ENCODE measurements at places on chromosomes 3 and 15.

DNA sequence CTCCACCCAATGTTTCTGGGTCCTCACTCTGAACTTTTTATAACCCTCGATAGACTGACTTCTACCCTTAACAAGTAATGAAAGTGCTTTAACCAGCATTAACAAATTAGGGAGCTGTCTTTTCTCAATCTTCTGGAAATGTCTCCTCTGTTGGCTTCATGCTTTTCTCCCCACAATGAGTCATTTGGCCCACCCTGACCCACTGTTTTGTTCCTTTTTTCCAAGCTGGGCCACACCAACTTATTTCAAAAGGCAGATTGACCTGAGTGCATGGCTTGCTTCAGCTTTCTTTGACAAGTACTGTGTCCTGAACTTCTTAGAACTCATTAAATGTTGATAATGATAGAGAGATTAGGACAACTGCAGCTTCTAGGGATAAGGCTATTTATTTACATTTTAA, 199.6 kb upstream of the SEMA6D start:
- DNase-seq = no peak

- no peak for DNase-seq
Observed at GRCh38 chr3:71563827-71564226, 19.7 kb downstream of the FOXP1 start.

GRCh38 chr3:29949940-29950616, 656.3 kb upstream of the TGFBR2 start:
- no peak for DNase-seq

- no peak for DNase-seq
Observed at GRCh38 chr3:197880491-197881269, 69.3 kb upstream of the RPL35A start.

GRCh38 chr3:171311784-171312183, 148.4 kb downstream of the TNIK start:
- no peak for DNase-seq

GRCh38 chr3:17741621-17742101, 770 bp downstream of the TBC1D5 start:
- no peak for DNase-seq

DNA sequence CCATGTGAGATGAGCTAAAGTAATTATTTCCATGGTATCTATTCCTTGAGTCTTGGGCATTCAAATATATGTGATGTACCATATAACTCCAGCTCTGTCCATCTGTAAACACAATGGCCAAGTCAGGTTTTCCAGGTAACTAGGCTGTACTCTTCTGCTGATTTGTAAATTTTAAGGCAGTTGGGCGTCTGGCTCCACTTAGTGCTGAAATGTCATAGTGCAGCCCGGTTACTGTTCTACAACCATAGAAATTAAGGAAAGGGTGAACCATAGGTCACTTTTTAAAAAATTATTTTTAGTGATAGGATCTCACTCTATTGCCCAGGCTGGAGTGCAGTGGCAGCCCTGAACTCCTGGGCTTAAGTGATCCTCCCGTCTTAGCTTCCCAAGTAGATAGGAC, 44.7 kb upstream of the GOLM2 start:
- DNase-seq = no peak

DNA sequence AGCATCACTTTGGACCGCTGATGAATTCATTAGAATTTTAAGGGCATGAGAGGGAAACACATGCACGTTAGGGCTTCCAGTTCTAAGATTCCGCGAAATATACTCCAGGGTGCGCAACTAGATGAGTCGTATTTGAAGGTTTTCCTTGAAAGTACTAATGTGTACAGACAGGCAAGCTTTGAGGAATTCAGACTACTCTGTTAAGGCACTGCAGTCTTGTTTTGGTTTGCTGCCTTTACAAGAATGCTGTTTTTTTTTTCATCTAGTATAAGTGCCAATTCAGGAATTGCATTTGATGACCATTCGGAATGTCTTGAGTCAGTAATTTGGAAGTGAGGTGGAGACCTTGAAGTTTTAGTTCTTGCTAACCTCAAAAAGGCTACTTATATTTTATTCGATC, 19.1 kb downstream of the TRNT1 start:
- no peak for DNase-seq

DNA sequence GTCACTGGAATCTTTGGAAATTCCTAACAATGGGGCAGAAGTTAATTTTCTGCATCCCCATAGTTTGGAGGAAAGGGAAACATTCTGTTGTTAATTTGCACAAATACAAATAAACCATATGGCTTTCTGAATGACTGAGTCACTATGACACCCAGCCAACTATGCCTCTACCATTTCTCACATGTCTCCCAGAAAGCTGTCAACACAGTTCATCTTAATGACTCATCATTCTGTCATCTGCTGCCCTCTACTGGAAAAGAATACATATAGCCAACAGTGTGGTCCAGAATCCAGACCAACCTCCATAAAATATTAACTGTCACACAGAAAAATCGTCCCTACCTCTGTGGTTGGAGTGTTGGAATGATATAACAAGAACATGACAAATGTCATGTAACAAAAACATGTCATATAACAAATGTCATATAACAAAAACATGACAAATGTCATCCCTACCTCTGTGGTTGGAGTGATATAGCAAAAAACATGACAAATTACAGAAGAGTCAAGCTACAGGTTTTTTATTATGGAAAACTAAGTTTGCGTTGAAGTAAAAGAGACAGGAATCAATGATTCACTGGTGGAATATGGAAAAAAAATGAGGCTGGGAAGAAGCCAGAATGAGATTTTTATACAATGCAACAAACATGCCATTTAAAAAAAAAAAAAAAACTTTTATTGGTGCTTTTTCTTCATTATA, 47.7 kb upstream of the GYG1 start:
- peak; percentile 71 for DNase-seq

DNA sequence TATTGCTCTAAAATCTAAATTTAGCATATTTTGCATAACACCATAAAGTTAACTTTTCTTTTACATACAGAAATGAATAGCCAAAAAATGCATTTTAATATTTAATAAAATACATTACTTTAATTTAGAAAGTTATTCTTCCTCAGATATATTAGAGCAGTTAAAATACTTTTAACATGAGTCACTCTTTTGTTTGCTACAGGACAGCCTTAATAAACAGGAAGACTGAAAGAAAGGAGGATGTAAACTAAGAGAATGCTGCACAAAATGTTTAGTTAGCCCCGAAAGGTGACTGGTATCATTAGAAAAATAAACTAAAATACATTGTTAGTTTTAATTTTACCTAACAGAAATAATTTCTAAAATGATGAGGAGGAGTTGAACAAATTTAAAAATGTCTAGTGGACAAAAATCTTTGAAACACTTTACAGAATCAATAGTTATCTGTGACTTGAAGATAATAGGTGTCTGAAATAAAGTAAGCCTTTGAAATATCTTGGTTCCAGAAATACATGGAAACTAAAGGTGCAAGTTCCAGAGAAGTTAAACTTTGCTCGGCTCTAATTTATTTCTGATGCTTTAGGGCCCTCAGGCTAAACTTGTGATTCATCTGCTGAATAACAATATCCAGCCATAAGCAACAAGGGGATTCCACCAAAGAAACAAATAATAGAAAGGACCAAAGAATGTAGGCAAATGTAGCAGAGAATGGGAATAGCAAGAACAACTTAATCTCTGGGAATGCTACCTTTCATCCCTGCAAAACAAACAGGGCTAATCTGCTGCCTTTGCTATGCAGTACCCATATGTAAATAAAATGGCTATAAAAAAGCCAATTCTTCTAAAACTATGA, 138.3 kb upstream of the UBP1 start:
- no peak for DNase-seq

DNA sequence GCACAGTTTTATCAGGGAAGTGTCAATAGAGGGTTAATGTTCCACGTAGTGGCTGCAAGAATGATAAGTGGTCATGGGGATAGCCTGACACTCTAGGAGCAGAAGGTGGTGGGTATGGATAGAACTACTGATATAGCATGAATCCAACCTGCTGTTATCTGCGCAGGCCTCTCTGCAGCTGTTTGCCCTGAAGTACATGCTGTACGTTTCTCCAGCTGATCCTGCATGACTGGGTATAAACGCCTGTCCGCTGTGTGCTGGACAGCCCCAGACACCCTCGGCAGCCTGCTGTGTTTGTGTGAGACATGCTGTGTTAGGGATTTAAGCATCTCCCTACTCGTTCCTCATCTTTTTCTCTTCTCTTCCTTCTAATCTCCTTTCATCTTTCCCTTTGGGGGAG, 87.1 kb downstream of the LPP start:
- DNase-seq = no peak

- DNase-seq = no peak
Observed at GRCh38 chr15:63776443-63776842, 57.3 kb downstream of the HERC1 start.

GRCh38 chr3:196274585-196274984, 12.9 kb downstream of the PCYT1A start:
- no peak for DNase-seq

GRCh38 chr3:112132975-112133448, at the start of gene GCSAM:
GCSAM (minus strand) TSS chr3:112133248; CDS start chr3:112133120, 128 bp downstream.
- no peak for DNase-seq

DNA sequence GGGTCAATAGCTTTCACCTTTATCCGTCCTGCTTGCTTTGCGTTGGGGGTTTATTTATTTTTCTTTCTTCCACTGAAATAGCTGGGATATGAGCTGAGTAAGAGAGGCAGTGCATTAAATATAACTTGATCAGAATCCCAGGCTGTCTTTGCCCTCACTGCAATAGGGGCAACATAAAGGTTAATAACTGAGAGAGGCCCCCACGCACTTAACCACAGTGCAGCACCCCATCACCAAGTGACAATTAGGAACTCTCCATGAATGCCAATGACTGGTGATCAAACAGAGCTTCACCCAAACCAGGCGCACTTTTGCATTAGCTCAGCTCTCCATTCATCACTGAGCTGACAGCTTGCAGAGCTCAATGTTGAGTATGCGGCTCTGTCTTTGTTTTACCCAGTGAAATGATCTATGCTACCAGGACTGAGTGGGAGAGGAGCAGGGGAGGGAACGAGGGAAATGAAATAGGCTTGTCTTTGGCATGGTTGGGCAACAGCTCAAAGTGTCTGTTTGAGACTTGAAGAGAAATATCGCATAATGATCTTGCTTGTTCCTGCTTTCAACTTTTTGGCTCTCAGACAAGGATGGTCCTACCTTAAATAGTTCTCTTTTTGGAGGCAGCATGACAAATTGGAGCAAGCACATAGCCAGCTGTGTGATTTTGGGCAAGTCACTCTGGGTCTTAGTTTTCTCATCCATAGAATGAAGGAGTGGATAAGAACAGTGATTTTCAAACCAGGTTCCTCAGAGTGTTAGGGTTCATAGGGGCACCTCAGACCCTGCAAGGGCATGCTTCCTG, 14.5 kb upstream of the GLCE start:
- no peak for DNase-seq

GRCh38 chr3:36988356-36988755, 4.6 kb downstream of the EPM2AIP1 start:
- DNase-seq = no peak

DNA sequence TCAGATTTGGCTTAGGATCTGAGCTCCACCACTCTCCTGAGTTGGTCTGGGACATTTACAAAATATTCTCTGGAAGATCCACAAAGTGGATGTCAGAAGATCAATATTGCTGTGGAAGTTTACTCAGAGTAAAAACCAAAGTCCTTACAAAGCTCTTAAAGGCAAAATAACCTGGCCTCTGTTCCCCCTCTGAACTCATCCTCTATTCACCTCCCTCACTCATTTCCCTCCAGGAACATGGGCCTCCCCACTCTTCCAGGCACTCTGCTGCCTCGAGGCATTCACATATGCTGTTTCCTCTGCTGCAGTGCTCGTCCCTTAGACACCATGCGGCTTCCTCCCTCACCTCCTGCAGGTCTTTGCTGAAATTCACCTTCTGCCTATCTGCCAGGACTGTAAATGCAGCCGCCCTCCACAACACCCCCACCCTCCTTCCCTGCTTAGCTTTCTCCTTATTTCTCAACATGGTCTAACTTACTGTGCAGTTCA, 19.1 kb upstream of the CCDC174 start:
- no peak for DNase-seq

DNA sequence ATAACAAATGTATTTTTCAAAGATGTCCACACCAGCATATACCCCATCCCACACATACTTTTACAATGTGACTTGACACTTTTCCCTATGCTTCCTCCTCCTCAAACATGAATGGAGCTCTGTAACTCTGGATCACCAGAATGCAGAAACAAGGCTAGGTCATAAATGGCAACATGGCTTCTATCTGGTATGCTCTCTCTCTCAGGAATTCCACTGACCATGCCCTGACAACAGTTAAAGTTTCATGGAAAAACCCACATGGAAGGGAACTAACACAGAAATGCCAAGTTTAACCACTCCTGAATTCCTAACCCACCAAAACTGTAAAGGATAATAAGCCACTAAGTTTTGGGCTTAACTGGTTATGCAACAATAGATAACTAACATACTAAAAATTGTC, 19.9 kb downstream of the MYO9A start:
- DNase-seq = no peak

DNA sequence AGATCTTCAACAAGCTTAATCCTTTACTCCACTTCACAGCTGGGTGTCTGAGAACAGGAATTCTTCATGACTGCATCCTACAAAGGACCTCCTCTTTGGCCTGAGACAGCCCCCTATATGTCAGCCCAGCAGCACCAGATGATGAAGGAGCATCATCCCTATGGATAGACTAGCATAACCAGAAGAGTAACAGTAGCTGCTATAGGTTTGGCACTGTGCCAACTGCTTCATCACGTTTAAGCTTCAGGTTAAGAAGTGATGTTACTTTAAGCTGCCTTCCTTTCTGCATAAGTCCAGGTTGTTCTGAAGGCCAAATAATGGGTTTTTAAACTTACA, 50.6 kb downstream of the CMSS1 start:
- peak; percentile 18 for DNase-seq

DNA sequence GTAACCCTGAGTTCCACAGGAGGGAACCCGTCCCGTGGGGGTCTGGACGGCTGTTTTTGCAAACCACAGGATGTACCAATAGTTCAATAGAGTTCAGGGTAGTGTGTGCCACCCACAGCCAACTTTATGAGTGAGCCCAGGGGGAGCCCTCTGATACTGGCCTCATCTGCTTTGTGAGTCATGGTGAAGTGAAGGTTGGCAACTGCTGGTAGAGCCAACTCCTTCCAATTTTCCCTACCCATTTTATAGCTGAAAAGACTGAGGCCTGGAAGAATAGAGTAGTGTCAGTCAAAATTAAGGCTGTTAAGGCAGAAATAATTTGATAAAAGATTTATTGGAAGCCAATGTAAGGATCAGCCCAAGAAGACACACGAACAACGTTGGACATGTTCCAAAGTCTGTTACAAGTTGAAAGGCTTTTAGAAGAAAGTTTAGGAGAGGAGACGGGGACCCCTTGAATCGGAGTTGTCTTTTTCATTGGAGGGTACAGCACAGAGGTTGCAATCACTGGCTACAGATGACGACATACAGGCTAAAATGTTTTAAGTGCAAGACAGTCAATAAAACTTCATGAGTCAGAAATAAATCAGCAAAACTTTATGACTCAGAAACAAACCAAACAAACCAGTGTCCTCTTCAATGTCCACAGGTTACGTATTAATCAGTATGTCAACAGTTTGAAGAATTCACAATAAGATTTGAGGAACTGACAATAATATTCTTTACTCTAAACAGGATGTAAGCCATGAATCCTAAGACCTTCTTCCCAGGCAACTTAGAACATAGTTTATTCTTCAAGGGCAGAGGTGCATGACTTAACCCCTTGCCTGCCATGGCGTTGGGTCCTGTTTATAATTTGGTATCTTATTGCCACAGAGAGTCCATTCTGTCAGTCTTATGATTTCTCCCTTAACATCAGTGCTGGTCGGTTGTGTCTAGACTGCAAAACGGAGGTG, 62.9 kb upstream of the NR2E3 start:
- DNase-seq = no peak

GRCh38 chr3:4722103-4722502, 229.0 kb downstream of the ITPR1 start:
- peak; percentile 36 for DNase-seq

Data from iPS-NIHi11 (cell line).